ENCODE measurements at places on chromosomes 4 and X. TPM values are rescaled to one million over a fixed set of nuclear protein-coding genes. Genes with fewer than 3 reads are reported as not detected.
A peak's percentile ranks its signal among the peaks of the same experiment; 100 is the strongest.

DNA sequence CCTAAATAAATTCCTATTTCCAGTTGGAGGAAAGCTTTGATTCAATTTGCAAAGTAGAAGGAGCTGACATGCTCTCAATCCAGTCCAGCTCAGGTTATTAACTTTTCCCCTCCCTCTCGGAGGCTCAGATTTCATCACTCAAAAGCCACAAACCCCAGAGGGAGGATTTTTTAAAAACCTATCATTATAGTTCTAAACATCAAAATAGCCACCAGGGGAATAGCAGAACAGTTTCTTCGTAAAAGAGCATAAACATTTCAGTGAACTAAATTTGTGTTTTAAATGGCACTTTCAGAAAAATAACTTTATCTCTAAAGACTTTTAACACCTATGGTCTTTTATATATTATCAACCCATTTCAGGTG is 8.8 kb downstream of the GPRIN3 start:
- DNase-seq = no peak

DNA sequence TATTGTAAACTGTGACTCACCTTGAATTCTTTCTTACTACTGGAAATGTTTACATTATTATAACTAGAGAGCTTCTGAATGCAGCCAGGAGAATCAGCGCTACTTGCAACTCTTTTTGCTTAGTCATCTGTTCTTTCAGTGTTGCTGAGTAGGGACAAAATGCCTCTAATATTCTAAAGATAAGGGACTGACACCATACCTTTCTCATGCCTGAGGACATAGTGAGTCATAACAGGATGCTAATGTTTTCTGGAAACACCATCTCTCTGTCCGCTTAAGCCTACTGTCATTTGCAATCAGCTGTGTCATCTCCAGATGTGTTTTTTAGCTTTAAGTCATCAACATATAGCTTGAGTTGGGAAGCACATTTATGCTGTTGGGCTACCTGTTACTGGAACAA is 108.3 kb downstream of the QRFPR start:
- DNase-seq = no peak

DNA sequence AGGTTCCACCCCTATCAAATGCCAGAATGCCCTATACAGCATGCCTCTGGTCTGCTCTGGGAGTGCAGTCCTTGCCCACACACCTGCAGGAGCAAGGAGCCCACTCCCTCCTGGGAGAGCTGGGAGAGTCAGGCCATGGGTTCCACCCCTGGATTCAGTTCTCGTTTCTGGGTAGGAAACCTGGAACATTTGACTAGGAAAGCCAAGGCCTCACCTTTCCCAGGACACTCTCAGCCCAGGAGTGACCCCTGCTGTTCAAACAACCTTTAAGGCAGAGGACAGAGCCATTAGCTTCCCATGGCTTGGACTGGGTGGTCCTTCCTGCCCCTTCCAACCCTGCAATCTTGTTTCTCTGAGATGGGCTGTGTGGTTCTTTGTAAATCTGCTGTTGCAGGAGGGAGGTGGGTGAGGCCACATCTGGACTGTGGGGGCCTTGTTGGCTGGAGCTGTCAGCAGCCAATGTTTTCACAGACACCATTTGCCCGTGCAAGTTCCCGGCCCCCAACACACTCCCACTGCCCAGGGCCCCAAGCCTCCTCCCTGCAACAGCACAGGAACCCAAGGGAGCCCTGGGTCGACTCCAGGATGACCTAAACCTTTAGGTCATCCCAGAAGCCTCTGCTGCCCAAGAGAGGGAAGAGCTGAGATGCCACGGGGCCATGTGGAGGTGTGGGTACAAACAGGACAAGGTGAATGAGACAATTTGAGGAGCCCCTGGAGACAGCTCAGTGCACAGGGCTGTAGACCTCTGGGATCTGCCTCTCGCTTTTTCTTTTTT is 104.4 kb downstream of the PJA1 start:
- DNase-seq = no peak

ADD1 gene
- total RNA-seq = 193 TPM

SLITRK4 gene
- 76.3 TPM for total RNA-seq

DNA sequence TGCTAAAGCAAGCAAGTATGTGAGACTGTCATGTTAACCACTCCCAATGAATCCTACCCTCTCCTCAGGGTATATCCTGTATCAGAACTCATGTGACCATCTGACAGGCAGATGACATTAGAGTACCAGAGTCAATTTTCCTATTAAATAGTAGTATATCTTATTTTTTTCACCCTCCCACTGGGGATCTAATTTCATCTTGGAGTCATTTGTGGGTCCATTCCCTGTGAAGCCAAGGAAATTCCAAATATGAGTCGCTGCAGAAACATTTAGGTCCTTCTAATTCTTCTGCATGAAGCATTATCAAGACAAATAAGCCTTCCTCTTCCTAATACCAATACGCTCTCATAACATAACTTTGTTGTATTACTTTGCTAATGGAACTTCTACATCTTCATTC is 52.2 kb upstream of the BLTP1 start:
- no peak for DNase-seq

CLCN4 gene
- 4.7 TPM for total RNA-seq

DNA sequence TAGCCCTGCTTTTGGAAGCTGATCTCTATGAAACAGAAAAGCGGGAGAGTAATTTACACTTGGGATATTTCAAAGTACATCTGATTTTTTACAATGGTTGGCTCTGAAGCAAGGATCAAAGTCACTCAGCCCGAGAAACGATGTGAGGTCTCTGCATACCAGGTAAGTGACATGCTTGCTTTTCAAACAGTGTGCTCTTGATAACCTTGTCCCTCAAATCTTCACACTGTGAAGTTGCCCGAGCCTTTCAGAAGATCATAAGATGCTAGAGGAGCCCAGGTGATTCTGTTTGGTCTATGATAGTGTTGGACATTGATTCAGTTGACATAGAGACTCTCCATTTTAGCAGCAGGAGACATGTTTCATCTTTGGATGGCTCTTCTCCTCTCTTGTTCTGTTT is 47.1 kb upstream of the KLHL34 start:
- no peak for DNase-seq

- no peak for DNase-seq
Observed at GRCh38 chrX:23554304-23554703, 113.0 kb upstream of the PRDX4 start.

CT47B1 gene
- not detected for total RNA-seq

HELQ gene
- total RNA-seq = 16.3 TPM

GRCh38 chr4:39846120-39846519 is 131.6 kb downstream of the PDS5A start:
- DNase-seq = no peak

AGA gene
- total RNA-seq = 21.1 TPM

DNA sequence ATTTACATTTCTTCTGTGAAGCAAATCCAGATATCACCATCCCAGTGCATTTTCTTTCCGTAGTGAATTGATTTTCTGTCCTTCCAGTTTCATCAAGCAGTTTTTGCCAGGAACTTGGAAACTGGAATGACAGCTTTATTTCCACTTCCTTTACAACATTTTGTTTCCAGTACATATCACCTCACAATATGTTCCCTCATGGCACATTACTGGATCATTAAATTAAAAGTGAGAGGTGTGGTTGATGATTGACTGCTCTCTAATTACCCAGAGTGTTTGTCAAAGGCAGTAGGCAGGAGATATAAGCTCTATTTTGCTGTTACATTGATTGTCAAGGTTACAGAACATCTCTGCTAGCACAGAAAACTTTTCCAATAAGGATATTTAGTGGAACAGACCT is 22.3 kb upstream of the ACE2 start:
- DNase-seq = no peak

TBC1D8B gene
- 7.9 TPM for total RNA-seq

SOWAHD gene
- total RNA-seq = 0.33 TPM

DNA sequence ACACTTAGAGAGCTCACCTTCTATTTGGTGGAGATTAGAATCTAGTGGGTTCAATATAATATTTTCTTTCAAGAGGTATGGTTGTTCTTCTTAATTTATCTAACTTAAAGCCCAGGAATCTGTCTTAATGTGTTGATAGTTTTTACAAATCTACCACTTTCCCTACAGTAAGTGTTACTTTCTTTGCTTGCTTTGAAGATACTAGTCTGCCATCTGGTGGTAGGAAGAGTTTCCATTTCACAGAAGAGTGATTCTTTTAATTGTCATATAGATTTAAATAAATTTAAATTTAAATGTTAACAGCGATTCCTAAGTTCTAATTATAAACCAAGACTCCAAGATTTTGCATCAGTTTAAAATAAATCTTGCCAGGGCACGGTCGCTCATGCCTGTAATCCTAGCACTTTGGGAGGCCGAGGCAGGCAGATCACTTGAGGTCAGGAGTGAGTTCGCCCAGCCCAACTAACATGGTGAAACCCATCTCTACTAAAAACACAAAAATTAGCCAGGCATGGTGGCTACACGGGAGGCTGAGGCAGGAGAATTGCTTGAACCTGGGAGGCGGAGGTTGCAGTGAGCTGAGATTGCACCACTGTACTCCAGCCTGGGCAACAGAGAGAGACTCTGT is 43.5 kb downstream of the NUDT9 start:
- DNase-seq = no peak

DNA sequence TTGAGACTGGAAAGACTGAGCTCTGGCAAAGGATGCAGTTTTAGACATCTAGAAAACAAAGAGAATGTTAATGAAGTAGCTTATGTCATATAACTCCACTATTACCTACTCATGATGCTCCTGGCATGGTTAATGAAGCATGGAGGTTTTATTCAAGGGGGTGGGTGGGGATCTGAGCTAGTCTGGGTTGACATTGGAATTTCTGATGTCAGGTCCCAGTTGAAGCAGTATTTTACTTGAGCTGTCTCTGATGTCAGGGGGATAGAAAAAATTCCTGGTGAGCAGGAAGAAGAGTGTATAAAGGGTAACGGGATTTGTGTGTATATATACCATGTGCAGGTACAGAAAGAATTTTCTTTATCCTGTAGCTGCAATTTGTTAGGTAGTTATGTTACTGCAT is 102.0 kb downstream of the ELOVL6 start:
- no peak for DNase-seq

- DNase-seq = no peak
Observed at GRCh38 chr4:60737858-60738257, 462.3 kb upstream of the ADGRL3 start.

- DNase-seq = no peak
Observed at GRCh38 chr4:164056426-164057142, 562.1 kb downstream of the TMA16 start.

TRIM60 gene
- total RNA-seq = not detected

- DNase-seq = no peak
Observed at GRCh38 chr4:11669156-11669555, 240.5 kb upstream of the HS3ST1 start.

ADH7 gene
- total RNA-seq = not detected

- DNase-seq = peak; percentile 38
Observed at GRCh38 chr4:54226404-54227255, 2.5 kb upstream of the PDGFRA start.

MAMLD1 gene
- total RNA-seq = 14.7 TPM

GRCh38 chrX:7158468-7158990 is 10.6 kb upstream of the PUDP start:
- DNase-seq = no peak

HEPH gene
- 13.9 TPM for total RNA-seq

P2RY10 gene
- 0.80 TPM for total RNA-seq

GRCh38 chr4:74453037-74453635 is 8.2 kb downstream of the AREG start:
- DNase-seq = no peak

DNA sequence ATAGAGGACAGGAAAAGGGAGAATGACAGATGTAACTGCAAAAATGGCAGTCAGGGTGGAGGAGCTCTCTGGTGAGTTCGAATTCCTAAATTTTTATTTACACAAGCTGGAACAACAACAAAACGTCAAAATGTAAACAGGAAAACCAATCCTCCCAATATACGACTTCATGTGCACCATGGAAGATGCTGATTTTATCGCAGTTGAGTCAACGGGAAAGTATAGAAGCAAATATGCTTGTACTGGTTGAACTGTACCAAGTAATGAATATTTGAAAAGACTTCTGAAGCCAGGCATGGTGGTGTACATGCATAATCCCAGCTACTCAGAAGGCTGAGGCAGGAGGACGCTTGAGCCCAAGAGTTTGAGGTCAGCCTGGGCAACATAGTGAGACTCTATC is 15.4 kb downstream of the STX18 start:
- no peak for DNase-seq

DNA sequence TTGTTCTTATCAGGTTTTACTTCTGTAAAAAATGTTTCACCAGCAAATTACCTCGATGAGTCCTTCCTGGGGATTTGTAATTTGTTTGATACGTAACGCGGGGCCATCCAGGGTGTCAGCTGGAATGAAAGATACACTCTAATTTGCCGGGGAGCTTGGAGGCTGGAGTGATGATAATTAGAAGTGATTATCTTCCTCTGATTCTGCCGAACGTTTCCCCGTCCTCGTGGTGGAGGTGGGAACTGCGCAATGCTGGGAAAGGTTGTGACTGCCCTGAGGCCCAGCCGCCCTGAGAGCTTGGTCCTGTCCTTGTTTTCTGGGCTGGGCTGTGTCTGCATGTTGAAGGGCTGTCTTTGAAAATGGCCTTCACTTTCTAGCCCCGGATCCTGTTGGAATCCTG is 48.0 kb downstream of the SORCS2 start:
- no peak for DNase-seq

KIT gene
- total RNA-seq = 297 TPM

DNA sequence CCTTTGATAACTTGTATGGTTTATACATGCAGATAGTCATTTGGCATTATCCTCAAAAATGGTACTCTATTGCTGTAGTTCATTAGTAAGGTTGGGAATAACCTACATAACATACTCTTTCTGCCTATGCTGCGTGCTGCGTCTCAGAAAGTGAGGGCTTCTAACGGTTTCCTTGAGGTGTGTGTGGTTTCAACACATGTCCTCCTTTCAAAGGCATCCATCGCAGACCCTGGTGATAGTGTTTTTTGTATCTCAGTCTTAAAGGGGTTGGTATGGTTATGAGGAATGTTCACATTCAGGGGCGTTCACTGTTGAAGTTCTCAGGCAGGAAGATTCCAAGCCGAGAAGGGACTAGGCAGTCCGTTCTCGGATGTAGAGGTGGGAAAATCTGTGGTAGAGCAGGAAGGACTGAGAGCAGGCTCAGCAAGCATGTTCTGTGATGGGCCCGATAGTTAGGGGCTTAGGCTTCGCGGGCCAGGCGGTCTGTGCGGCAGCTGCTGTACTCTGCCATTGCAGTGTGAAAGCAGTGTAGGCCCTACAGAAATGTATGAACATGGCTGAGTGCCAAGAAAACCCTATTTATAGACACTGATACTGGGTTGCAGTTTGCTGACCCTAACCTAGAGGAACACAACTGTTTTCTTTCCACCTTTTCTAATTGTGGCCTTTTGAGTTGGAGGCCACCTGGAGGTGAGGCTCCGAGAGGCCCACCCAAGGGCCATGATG is 123.2 kb downstream of the GPR143 start:
- no peak for DNase-seq

GRCh38 chr4:100742045-100742444 is 224.2 kb upstream of the EMCN start:
- no peak for DNase-seq

ZNF275 gene
- total RNA-seq = 13.3 TPM

NUDT11 gene
- total RNA-seq = 1.4 TPM

- DNase-seq = no peak
Observed at GRCh38 chrX:71175531-71175930, 30.9 kb downstream of the NLGN3 start.

GRCh38 chrX:119218198-119218597 is 17.9 kb upstream of the PGRMC1 start:
- DNase-seq = no peak

All from breast epithelium (tissue), 4 donors.